ENCODE measurements at places on chromosomes 2 and 18.

GRCh38 chr2:15603044-15603765 is 11.5 kb downstream of the DDX1 start:
- DNase-seq, result no peak

DNA sequence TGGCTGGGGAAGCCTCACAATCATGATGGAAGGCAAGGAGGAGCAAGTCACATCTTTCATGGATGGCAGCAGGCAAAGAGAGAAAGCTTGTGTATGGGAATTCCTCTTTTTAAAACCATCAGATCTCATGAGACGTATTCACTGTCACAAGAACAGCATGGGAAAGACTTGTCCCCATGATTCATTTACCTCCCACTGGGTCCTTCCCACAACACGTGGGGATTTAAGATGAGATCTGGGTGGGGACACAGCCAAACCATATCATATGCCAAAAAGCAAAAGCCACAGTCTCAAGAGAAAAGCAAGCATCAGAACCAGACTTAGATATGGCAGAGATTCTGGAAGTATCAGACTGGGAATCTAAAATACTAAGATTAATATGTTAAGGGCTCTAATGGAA is 30.0 kb upstream of the SCRN3 start:
- no peak for DNase-seq

DNA sequence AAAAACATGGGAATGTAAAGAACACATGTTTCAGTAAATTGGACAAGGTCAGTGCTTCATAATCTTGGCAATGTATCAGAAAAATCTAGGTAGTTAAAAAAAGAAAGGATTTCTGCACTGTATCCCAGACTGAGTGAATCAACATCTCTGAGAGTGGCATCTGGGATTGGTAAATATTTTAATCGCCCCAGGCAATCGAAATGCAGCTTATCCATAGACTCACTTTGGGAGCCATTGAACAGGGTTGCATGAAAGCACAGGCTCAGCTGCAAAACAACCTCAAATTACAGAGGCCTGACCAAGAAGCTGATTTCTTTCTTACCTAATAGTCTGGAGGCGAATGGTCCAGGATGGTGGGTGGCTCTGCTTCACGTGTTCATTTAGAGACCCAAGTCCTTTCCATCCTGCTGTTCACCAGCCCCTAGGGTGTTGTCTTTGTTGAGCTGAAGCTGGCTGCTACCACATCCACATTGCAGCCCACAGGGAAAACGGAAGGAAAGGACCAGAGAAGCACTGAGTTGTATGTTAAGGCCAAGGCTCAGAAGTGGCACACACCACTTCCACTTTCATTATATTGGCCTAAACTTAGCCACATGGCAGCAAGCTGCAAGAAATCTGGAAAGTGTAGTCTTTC is 59.0 kb downstream of the MOGAT1 start:
- no peak for DNase-seq

- no peak for DNase-seq
Observed at GRCh38 chr18:24414349-24415003, 12.0 kb upstream of the IMPACT start.

DNA sequence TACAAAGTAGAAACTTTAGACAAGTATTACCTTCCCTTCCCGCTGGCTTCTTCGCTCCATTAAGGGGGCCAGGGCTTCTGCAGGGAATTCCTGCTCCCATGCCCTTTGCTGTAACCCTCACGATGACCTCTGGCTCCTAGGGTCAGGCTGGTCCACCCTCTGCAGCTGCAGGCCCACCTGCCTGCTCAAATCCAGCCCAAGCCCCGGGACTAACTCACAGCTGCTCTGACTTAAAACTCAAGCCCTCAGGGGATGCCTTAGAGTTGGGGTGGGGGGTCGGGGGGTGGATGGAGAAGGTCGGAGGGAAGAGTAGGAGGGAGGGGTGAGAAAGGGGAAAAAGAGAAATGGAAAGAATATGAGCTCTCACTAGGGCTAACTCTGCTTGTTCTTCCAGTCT is 4.9 kb downstream of the IGFBP5 start:
- no peak for DNase-seq

- no peak for DNase-seq
Observed at GRCh38 chr2:206063635-206064034, 22.3 kb downstream of the INO80D start.

- DNase-seq, result no peak
Observed at GRCh38 chr18:62937065-62937464, 221.7 kb downstream of the PHLPP1 start.

DNA sequence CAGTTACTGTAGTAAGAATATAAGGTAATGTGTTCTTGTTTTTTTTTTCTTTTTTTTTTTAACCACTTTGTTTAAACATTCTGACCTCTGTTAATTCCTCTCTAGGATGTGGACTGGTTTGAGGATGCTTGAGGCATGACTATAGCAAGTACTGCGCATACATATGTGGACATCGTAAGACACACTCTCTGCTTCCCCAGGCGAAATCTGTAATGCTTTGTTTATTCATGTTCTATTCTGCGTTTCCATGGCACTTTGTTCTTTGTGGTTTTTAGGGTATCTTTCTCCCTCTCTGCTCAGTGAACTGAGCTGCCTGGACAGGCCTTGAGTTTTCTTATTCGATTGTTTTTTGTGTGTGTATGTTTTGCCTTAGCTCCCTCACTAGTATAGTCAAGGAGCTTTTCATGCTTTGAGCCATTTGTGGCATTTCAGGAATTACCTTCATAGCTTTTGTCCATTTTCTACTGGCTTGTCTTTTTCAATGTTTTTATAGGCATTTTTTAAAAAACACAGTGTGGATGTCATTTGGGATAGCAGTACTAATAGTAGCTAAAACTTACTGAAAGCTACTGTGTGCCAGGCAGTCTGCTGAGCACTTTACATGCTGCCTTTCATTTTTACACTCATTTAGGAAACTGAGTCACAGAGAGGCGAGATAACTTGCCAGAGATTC is 1.9 kb upstream of the SH3BP4 start:
- DNase-seq, result no peak

- no peak for DNase-seq
Observed at GRCh38 chr18:67599277-67599676, 82.8 kb upstream of the DSEL start.

DNA sequence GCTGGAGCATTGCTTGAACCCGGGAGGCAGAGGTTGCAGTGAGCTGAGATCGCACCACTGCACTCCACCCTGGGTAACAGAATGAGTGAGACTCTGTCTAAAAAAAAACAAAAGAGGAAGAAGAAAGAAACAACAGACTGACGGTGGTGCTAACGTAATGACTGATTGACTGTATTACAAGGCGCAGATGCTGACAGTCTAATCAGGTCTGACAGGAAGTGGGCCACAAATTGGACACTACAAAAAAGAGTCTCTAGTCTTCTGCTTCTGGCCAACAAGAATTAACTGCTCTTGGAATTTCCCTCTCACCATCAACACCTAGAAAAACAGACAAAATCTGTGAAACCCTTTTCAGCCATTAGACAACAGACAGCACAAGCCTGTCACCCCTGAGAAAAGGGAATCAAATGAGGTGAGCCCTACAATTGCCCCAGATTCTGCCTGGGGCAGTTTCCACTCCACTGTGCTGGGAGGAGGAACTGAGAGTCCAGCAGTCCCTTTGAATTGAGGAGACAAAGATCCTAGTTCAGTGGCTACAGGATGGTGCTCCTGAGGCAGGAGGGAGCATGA is 43.3 kb downstream of the SNED1 start:
- no peak for DNase-seq

DNA sequence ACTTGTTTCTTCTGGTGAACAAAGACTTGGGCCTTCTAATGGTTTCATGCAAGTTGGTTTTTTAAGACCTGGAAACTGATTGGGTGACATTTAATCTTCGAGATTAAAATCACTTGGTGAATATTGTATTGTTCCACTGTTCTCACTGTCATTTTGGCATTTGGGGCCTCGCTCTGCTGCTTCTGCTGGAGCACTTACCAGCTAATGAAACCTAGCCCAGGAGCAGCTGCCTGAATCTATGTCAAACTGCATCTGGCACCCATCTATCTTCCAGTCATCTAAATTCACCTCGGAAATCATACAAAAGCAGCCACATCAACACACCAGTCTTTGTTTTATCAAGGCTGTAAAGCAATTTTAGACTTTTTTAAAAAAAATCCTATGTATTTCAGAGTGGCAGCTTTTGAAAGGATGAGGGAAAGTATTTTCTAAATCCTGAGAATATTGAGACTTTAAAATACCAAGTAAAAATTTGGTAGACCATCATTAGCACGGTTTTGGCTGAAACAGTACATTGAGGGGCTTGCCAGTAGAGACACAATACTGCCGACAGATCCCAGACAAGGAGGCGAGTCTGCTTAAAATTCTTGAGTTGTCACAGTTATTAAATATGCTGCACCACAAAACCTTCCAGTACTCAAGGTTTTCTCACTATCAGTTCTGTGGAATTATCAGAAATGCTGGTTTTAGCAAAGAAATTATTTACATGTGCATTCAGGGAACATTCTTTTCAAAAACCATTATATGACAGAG is 26.1 kb upstream of the SERTAD2 start:
- no peak for DNase-seq

- DNase-seq, result peak; percentile 92
Observed at GRCh38 chr2:232327105-232328031, 51.2 kb upstream of the ALPP start.

- no peak for DNase-seq
Observed at GRCh38 chr18:22847392-22847791, 85.7 kb upstream of the RBBP8 start.

All from activated effector memory CD4-positive, alpha-beta T cell treated with anti-CD3 and anti-CD28 coated beads, Interleukin-2, amount 50 U/mL, for 16 hours (primary cell).